Esophagus squamous epithelium (tissue), 5 donors: ENCODE measurements at places on chromosomes 1 and 21.

DNA sequence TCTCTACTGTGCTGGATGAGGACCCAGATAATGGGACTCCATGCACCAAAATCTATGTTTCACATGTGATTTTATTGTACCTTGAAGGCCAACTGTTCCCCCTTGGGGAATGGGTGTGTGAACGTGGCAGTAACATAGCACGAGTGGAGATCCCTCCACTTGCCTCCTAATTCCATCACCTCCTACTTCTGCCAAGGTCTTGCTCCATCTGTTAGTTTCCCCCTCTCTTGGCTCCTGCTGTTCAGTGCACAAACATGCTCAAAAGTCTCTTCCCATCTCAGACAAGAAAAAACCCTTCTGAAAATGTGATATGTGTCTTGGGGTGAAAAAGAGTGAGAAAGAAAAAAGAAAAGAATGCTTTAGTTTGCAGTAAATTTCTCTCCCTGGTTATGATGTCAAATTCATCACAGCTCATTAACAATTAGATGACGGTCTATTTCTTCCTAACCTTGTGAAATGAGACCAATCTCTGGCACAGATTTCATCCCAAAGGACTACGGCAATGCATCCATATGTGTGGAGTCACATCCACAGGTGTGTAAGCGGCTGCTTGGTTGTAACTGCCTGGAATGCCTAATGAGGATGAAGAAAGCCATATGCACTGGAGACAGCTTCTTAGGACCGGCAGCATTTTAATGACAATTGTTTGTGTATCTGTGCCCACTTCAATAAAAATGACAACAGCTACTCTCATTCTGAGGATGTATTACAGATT lies 79.3 kb upstream of the DIRAS3 start:
- DNase-seq = no peak

- no peak for DNase-seq
These were observed 287.4 kb upstream of the LYPLAL1 start for GRCh38 chr1:218886101-218886871.

GRCh38 chr1:116487031-116487430 lies 83.8 kb downstream of the CD58 start:
- no peak for DNase-seq

GRCh38 chr1:196317535-196318522 lies 290.4 kb downstream of the KCNT2 start:
- DNase-seq = no peak

DNA sequence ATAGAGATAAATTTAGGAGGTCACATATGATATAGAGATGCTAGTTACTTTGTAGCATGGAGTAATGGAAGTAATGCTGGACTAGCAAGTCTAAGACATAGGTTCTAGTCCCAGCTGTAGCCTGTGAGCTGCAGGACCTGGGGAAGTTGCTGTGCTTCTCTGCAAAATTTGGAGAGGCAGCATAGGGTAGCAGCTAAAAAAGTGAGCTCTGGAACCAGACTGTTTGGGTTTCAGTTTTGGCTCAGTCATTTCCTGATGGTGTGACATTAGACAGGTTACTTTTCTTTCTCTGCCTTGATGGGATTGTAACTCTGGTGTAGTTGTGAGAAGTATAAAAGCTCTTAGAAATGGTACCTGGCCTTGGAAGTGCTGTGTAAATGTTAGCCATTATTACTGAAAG lies 3.3 kb downstream of the METTL13 start:
- no peak for DNase-seq

- DNase-seq = no peak
These were observed 21.6 kb downstream of the RAB3GAP2 start for GRCh38 chr1:220250681-220251080.

- DNase-seq = no peak
These were observed 56.7 kb downstream of the GFI1 start for GRCh38 chr1:92430030-92430429.

- no peak for DNase-seq
These were observed 44.0 kb downstream of the UBR4 start for GRCh38 chr1:19166066-19166465.

- no peak for DNase-seq
These were observed at the start of gene KMO for GRCh38 chr1:241532162-241532531. TSS of gene KMO (plus strand) at chr1:241532378. CDS start at chr1:241532445, 67 bp downstream.

DNA sequence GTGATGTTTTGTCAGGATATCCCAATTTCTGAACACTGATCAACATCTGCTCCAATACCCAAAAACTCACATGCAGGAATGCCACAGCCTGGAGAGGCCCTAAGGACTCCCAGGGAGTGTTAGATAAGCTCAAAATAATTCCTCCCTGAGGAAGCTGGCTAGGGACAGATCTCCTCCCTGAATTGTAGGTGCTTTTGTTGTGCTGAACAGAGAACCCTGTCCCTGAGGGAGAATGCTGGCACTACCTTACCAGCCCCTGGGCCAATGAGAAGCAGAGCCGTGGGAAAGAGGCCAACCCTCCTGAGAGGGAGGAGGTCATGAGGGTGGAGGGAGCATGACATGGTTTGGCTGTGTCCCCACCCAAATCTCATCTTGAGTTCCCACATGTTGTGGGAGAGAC lies 73.6 kb upstream of the PTGFRN start:
- no peak for DNase-seq

- no peak for DNase-seq
These were observed 72.8 kb upstream of the PAX7 start for GRCh38 chr1:18557621-18558465.

DNA sequence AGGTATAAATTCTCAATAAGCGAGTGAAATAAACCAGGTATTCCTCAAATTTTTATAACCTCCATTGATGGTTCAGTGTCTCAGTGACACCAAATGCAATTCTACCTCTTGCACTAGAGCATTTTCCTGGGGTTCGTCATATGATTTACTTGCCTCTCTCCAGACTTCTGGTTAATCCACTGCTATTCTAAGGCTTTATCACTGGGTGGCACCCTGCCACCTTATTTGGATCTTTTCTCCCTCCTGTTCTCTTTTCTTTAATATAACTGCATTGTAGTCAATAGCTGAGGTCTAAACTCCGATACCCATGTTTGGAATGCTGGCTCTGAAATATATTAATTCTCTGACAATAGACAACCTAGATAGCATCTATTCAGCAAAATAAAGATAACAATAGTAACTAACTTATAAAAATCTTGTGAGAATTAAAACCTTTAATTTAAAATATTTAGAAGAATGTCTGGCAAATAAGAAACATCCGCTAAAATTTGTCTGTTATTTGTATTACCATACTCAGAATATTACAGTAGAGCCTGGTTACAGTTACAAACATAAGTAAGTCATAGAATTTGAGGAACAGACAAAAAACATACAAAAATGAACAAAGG lies 436.4 kb downstream of the PLA2G4A start:
- DNase-seq = no peak

- no peak for DNase-seq
These were observed 250.5 kb upstream of the POGK start for GRCh38 chr1:166588741-166589140.

DNA sequence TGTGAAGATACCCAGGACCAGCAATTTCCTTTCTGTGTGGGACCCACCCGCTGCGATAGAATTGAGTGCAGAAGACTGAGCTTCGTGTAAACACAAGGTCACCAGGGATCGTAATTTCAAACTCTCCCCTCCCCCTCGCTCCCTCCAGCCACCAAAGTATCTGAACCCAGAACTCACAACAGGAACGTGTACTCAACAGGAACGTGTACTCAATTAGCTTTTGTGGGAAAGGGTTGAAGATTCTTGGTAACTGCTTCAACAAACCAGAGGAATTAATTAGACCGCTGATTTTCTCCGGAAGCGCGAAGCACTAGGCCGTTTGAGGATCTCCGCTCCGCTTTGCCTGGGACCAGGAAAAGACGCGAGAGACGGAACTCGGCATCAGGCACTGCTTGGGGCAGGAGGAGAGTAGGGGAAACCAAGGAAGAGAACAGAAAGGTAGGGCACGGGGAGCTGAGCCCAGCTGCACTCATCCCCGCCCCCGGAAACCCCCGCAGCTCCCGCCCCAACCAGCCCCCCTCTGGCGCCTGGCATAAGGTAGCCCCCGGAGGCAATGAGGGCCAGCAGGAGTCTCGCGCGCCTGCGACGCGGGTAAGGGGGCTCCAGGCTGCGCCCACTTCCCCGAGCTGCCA lies 453 bp downstream of the DRAM2 start:
- DNase-seq = no peak

DNA sequence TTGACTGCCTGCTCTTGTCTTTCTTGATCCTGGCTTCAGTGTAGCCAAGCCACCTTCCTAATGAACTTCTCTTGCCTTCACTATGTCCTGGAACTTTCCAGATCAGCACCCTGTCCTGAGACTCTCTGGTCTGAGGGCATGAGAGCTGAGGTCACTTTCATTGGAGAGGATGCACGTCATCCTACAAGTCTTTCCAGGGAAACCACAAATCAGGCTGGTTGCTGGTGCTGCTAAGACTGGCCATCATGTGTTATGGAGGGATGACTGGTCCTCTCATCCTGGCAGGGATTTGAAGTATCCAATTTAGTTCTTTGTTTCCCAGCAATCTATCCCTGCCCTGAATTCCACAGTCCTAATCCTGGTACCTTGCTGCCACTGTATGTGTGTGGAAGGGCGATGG lies 228.6 kb downstream of the GPATCH2 start:
- DNase-seq = no peak

DNA sequence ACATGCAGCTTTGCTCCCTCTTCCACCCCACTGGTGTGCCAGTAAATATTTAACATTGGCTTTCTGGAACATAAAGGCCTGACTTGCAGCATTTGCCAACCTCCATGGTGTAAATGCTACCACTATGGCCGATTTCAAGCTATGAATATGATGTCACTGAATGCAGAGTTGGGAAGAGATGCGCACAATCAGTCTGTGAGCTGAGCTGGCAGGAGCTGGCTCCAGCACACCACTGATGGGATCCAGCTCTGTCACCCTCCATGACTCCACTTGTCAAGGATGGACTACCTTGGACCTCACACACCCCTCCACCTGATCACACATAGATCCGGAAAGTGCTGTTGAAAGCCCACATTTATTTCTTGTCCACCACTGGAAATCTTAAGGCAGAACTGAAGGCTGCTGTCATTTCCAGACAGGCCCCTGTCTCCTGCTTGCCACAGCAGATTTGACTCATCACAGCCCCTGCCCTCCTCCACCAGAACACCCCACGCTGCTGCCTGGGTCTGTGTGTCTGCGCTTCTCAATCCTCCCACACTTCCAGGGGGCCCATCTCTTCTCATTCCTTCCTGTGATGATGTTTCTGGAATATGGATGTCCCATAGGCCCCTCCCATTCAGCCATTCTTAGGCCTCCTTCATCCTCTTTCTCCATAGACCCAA lies 82.2 kb upstream of the BCAR3 start:
- no peak for DNase-seq

DNA sequence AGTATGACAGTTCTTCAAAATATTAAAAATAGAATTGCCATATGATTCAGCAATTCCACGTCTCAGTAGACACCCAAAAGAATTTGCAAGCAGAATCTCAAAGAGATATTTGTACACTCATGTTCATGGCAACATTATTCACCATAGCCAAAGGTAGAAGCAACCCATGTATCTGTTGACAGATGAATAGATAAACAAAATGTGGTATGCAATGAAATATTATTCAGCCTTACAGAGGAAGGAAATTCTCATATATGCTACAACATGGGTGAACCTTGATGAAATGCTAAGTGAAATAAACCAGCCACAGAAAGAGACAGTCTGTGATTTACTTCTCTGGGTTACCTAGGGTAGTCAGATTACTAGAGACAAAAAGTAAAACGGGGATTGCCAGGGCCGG lies 47.0 kb downstream of the NAV1 start:
- no peak for DNase-seq
